Liver (tissue), 10 donors: ENCODE measurements at places on chromosomes 12 and 14. TPM values are rescaled to one million over a fixed set of nuclear protein-coding genes. Genes with fewer than 3 reads are reported as not detected.

Gene ALDH1L2
- total RNA-seq, result 0.19 TPM

Gene TPI1
- 252 TPM for total RNA-seq

Gene PRR4
- 3.5 TPM for total RNA-seq

Gene P2RX2
- not detected for total RNA-seq

Gene VRTN
- total RNA-seq, result not detected

Gene SIX1
- total RNA-seq, result not detected

Gene CKAP4
- 23.1 TPM for total RNA-seq

Gene TAS2R30
- 3.4 TPM for total RNA-seq
